ENCODE measurements at places on chromosomes 6 and 20.

DNA sequence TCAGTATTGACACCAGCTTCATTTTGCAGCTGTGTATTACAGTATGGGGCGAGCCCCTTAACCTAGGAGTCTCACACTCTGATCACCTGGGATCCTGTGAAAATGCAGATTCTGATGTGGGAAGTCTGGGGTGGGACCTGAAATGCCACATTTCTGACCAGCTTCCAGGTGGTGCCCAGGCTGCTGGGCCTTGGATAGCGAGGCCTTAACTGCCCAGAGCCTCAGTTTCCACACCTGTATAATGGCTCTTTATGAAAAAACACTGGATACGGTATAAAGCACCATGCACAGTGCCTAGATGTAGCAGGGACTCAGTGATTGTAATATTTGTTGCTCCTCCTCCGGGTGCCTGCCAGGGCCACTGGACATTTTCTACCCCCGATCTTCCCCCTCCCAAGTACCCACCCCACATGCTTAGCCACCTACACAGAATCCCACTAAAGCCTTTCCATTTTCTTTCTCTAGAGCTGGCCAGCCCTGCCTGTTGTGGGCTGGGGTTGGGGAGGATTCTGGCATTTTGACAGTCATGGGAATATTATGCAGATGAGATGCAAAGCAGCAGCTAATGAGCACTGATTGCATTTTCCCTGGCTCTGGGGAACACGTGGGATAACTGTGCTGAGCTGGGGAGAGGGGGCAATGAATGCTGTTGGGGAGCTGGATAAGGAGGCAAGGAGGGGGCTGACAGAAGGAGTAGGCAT, 44.8 kb downstream of the SPDEF start:
- no peak for DNase-seq

- no peak for DNase-seq
Observed at GRCh38 chr6:36533321-36533720, 14.0 kb downstream of the STK38 start.

- DNase-seq: no peak
Observed at GRCh38 chr6:132122871-132123270, 171.7 kb upstream of the CCN2 start.

DNA sequence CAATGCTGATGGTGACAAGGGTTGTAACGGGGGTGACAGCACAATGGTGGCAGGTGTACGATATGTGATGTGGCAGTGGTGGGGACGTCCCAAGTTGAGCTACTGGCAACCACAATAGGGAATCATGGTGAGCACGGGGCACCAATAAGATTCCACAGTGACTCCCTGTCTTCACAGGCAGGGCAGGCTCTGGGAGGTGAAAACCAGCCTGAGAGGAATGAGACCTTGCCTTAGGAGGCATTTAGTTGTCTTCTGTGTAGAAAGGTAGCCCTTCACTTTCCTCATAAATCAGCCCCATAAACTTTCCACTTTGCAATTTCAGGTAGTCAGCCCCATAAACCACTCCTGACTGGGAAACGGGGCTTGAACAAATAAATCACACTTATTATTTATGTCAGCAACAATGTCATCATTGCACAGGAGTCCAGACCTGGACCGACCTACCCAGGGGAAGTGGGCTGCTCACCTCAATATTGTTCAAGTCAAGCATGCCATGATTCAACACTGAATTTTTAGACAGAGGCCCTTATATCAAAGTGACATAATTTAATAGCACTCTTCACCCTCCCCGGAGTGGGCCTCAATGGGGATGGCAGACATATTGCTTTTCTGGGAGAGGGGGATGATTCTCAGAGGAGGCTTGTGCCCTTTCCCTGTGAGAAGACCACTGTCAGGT, 150.8 kb downstream of the CDC5L start:
- no peak for DNase-seq

- DNase-seq: no peak
Observed at GRCh38 chr6:131825946-131826345, 18.1 kb downstream of the ENPP1 start.

GRCh38 chr6:2296781-2297180, 51.4 kb upstream of the GMDS start:
- no peak for DNase-seq

DNA sequence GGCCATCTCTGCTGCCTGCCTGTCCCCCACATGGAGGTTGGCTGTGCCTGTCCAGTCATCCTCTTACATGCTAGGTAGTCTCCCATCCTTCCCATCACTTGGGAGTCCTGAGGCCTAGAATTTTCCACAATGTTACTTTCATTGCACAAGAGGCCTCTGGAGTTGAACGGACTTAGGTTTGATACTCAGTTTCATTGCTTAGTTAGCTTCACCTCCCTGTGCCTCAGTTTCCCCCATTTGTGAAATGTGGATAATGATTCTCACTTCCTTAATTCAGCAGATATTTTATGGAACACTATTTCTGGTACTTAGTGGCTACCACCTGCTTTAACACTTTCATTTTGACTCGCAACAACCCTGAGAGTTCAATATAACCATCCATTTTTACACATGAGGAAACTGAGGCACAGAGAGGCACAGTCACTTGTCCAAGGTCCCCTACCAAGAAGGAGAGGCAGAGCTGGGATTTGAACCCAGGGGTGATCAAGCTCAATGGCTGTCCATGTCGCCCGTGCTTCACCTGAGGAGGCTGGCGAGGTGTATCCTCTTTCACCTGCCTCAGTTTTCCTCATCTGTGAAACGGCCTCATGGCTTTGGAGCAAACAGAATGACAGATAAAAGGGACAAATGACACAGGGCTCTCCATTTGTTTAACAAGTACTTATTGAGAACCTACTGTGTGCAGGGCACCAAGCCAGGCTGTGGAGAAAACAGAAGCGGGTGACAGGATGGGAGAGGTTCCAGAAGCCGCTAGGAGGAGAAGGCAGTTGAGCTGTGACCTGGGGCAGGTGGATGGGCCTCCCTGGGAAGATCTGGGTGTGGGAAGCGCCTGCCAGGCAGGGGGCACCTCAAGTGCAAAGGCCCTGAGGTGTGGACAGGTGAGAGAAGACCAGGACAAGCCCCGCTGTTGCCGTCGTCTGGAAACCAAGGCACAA, 154.3 kb upstream of the PTPN1 start:
- no peak for DNase-seq

- no peak for DNase-seq
Observed at GRCh38 chr6:139325686-139326085, 33.9 kb upstream of the TXLNB start.

- DNase-seq: no peak
Observed at GRCh38 chr20:2921506-2921905, 48.2 kb downstream of the PTPRA start.

DNA sequence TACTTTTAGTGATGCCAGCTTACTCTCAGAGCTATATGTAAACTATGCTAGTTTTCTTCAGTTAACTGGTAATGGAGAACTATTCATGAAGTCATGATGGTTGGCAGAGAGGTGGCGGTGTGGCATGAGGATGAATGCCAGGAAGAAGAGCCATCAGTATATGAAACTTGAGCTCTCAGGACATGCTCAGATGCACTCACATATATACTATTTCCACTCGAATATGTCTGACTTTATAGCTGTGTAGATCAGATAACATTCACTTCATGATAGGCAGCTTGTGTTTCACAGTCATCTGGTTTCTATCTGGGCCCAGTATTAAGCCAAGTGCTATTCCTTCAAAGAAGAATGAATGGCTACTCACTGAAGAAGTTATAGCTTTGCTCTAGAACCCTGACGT, 46.2 kb upstream of the CEP85L start:
- DNase-seq: no peak

DNA sequence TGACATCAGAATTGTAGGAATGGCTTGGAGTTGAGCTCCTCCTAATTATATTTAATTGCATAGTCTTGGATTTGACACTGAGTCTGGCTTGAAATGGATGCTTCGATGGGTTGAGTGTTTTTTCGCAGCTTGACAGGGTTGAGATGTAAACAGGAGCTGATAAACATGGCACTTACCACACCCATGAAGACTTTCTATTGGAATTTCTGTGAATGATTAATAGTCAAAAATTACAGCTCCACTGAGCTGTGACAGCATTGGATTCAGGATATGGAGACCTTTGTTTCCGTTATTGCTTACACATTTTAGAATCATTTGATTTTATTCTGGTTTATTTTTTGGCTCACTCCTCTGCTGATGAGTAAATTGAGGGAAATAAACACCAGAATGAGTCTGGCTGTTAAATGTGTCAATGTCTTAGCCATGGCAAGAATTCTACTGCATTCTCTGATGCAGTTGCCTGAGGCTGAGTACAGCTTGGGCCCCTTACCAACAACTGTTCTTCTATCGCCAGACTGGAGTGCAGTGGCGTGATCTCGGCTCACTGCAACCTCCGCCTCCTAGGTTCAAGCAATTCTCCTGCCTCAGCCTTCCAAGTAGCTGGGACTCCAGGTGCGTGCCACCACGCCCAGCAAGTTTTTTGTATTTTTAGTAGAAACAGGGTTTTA, 128.1 kb upstream of the DOK5 start:
- DNase-seq: no peak

DNA sequence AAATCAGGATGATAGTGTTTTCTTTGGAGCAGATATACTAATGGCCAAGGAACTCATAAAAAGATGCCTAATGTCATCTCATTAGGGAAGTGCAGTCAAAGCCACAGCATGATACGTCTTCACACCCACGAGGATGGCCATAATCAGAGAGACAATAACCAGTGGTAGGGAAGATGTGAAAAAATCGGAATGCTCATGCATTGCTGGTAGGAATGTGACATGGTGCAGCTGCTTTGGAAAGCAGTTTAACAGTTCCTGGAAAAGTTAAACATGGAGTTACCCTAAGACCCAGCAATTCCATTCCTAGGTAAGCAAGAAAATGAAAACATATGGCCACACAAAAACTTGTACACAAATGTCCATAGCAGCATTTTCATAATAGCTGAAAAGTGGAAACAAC, 29.9 kb downstream of the BCAS1 start:
- DNase-seq: no peak

- DNase-seq: peak; percentile 29
Observed at GRCh38 chr20:2451939-2452732, 18.5 kb downstream of the SNRPB start.

DNA sequence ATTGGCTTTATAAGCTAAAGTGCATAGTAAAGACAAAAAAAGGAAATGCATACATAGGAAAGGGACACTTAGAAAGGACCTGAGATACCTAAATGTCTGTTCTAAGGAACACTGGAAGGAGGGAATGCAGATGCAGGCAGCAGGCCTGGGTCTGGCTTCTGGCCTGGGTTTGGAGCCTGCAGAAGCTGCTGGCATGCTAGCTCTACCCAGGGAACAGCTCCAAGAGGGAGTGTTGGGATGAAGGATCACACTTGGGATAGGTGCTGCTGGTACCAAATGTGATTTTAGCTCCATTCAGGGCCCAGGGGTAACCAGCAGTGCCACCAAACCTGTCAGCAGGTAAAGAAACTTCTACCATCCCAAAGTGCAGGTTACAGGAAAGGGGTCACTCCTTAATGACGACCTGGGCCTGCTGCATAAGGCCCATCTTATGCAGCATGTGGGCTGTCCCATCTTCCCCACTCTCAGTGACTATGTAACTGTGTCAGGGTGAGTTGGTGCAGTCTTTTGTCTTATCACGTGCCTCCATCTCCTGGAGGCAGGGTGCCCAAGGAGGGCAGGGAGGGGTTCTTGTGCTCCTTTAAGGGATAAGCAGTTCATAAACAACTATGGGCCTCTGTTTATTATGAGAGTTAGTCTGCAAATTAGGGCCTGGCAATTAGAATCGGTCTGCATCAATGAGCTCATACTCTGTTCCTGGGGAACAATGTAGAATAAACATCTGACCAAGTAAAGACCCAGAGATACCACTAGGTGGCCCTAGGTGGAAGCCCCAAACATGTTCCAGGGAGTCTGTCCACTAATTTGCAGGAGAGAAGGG, 26.9 kb downstream of the DDX27 start:
- no peak for DNase-seq

- no peak for DNase-seq
Observed at GRCh38 chr6:7878401-7878964, 32.1 kb downstream of the TXNDC5 start.

GRCh38 chr6:15106958-15107643, 138.8 kb upstream of the JARID2 start:
- DNase-seq: no peak

- DNase-seq: no peak
Observed at GRCh38 chr6:57328074-57328473, 10.6 kb downstream of the PRIM2 start.

DNA sequence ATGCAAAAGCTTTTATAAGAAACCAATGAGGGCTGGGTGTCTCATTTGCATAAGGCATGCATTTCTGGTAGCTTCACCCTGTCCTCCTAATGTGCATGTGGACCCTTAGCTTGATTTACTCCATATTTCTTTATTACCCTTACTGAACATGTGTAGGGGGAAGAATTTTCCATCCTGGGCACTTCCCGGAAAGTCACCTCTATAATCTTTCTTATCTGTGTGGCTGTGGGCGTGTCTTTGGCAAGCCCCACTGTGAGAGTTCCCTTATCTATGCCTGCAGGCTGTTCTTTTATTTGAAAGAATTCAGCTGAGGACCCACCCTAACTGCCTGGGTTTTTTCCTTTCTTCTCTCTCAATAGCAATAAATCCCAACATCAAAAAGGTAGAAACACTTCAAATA, 627.8 kb downstream of the DOK5 start:
- no peak for DNase-seq

DNA sequence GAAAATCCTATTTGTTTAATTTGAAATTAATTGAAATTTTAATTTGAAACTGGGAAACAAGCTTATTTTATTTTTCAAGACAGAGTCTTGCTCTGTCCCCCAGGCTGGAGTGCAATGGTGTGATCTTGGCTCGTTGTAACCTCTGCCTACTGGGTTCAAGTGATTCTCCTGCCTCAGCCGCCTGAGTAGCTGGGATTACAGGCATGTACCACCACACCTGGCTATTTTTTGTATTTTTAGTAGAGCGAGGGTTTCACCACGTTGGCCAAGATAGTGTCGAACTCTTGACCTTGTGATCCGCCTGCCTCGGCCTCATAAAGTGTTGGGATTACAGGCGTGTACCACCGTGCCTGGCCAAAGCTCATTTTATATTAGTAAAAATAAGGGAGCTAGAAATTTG, 4.2 kb downstream of the SRSF3 start:
- no peak for DNase-seq

DNA sequence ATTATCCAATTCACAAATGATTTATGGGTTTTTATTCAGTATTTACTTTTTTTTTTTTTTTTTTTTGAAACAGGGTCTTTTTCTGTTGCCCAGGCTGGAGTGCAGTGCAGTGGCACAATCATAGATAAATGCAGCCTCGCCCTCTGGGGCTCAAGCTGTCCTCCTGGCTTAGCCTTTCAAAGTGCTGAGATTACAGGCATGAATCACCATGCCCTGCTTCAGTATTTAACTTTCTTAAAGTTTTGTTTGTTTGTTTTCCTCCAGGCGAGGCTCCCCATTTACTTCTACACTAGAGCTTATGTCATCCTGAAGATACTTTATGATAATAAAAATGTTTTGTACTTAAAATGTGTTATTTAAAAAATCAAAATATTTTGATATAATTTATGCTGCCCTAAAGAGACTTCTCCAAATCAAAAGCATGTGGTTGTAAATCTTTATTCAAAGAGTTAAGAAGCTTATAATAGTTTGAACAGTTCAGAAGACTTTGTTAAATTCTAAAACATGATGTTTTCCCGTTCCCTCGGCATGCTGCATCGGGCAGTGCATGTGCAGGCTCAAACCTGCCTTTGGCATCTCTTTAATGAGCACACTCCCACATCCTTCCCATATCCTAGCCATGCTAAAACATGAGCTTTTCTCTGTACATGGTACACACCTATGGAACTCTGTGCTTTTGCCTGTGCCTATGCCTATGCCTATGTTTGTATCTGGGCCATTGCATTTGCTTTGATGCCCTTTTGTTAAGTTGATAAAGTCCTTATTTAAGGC, 11.0 kb downstream of the SMPDL3A start:
- DNase-seq: no peak

Measured in activated effector memory CD4-positive, alpha-beta T cell treated with Interleukin-2 at 50 U/mL for 16 hours (primary cell).